Inflammatory macrophage treated with lipopolysaccharide for 1 hour (primary cell): ENCODE measurements at places on chromosomes 7 and 10.

DNA sequence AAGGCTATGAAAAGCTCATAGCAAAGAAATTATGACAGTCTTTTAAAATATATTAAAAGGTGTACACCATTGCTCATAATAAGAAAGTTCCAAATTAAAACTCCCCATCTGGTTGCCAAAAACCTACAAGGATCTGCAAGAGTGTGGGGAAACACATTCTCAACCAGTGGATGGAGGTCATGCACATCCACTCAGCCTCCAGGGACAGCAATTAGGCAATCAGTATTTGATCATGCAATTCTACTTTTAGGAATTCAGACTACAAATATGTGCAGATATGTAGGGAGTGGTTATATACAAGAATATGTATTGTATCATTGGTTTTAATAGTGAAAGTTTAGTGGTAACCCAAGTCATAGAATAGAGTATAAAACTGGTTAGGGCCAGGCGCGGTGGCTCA, 157.8 kb downstream of the FGFR2 start:
- no peak for DNase-seq

DNA sequence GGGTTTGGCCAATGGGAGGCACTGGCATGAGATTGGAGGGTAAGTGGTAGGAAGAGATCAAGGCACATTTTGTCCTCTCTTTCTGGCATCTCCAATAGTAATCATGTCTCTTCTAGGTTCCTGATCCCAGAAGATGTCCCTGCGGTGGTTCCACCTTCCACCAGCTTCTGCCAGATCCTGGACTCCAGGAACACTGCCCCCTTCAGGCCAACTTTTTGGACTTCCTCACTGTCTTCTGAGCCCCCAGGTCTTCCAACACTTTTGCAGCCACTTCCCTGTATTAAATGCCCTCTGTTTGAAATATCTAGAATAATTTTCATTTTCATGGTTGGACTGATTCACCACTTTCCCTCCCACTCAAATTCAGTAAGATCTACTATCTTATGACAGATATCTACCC, 60.9 kb downstream of the BAMBI start:
- peak; percentile 1 for DNase-seq

- DNase-seq, result no peak
These were observed 47.2 kb downstream of the SORBS1 start for GRCh38 chr10:95513941-95514392.

DNA sequence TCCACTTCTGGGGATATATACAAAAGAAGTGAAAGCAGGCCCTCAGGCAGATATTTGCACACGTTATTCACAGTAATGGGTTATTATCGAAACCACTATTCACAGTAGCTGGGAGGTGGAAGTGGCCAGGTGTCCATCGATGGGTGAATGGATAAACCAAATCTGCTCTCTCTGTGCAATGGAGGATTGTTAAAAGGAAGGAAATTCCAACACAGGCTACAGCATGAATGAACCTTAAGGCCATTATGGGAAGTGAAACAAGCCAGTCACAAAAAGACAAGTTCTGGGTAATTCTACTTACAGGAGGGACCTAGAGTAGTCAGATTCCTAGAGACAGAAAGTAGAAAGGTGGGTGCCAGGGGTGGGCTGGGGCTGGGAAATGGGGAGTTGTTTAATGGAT, 48.5 kb upstream of the BHLHA15 start:
- peak; percentile 62 for DNase-seq

DNA sequence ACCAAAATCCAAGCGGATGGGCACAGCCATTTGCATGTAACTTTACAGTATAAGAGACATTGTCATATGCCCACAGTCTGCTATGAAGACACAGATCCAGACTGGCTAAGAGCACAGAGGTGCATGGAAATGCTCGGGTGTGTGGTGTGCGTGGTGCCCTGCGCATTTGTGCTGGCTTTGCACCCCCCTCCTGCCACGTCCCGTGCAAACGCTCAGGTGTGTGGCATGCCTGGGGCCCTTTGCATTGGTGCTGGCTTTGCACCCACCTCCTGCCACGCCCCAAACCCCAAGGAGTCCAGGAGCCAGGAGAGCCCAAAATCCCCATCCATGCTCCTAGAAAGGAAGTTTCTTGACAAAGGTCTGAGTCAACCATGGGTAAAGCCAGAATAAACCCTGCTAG, 306.2 kb downstream of the PTPRN2 start:
- no peak for DNase-seq

- no peak for DNase-seq
These were observed 108.5 kb upstream of the SLC25A13 start for GRCh38 chr7:96430356-96430755.

DNA sequence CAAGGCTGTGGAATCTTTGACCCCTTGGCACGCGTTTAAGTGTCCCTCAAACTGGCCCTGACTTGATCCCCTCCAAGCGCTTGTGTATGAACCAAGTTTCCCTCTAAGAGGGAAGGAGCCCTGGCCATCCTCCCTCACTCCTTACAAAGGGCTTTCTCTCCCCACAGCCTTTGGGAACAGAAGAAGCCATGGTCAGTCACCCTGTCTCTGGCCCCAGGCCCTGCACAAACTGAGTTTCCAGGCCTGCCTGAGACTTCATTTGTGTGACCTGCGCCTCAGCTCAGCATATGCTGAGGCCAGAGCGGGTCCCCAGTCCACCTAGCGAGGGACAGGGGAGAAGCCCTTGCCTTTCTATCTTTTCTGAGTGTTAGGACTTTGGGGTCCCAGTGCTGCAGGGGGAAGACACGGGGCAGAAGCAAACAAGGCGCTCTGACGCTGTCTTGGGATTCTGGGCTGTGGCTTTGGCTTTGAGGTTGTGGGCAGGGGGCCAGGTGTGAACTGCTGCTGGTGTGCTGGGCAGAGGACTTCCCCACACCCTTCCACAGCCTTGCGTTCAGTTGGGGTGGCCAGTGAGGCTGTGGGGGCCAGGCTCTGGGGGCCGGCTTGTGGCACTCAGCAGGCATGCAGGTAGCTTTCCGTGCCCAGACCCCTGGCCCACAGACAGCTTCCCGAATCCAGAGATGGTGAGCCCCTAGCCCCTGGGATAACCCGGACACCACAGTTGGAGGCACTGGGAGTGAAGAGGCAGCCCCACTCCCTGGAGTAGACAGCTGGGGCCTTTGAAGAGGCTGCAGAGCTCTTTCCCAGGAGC, 1.5 kb downstream of the RET start:
- DNase-seq, result no peak

GRCh38 chr10:115706026-115706425, 567.0 kb downstream of the GFRA1 start:
- DNase-seq, result no peak

- DNase-seq, result no peak
These were observed 332.7 kb upstream of the MGMT start for GRCh38 chr10:129134371-129134770.

DNA sequence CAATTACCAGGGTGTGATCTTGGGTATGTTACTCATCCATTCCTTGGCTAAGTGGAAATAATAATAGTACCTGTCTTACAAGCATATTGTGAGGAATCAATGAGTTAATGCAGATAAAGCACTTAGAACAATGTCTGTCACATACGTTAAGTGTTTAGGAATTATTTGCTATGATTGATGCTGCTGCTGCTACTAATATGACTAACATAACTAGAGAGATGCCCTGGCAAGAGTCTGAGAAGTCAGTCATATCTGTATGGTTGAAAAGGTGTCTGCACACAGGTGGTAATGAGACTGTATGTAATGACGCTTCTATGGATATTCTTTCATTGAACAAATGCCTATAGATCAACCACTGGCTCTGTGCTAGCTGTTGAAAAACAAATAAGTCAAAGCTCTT, 100.1 kb upstream of the PCGF5 start:
- DNase-seq, result no peak

- DNase-seq, result no peak
These were observed 491.7 kb downstream of the ARL4A start for GRCh38 chr7:13179011-13179582.

- DNase-seq, result no peak
These were observed 283.0 kb upstream of the KLF6 start for GRCh38 chr10:4067931-4068561.

DNA sequence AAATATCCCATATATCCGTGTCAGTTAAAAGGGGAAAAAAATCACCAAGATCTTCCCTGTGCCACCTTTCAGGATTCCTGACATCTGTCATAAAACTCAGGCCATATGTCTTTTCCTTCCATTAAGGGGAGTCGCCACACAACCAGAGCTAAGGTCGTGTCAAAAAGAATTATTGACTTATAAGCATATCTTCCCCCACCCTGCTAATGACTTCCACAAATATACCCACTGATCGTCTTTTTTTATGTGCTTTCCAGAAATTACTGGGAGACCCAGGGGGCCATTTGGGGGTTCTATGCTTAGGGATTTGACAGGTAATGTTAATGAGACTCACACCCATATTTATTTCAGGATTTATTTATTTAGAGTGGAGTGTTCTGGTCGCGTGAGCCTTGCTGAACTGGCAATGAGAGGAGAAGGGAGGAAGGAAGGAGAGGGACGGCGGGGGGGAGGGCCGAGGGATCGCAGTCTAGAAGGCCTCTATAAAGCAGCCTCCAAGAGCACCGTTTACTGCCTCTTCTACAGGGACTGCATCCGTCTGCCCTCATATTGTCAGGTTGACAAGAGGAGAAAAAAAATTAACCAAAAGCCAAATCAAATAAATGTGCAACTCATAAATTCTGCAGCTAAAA, 135.7 kb upstream of the MGMT start:
- no peak for DNase-seq

DNA sequence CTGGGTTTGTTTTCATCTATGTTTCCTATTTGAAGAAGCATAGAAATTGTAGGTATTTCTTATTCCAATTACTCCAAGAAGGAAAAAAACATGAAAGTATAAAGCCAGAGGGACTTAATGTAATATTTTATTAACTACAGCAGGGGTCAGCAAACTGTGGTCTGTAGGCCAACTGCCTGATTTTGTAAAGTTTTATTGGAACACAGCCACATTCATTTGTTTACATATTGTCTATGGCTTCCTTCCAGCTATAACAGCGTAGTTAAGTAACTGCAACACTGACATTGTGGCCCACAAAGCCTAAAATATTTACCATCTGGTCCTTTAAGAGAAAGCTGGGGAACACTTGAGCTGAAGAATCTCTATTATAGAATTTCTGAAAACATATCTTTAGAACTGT, 306.2 kb downstream of the BICC1 start:
- DNase-seq, result no peak

DNA sequence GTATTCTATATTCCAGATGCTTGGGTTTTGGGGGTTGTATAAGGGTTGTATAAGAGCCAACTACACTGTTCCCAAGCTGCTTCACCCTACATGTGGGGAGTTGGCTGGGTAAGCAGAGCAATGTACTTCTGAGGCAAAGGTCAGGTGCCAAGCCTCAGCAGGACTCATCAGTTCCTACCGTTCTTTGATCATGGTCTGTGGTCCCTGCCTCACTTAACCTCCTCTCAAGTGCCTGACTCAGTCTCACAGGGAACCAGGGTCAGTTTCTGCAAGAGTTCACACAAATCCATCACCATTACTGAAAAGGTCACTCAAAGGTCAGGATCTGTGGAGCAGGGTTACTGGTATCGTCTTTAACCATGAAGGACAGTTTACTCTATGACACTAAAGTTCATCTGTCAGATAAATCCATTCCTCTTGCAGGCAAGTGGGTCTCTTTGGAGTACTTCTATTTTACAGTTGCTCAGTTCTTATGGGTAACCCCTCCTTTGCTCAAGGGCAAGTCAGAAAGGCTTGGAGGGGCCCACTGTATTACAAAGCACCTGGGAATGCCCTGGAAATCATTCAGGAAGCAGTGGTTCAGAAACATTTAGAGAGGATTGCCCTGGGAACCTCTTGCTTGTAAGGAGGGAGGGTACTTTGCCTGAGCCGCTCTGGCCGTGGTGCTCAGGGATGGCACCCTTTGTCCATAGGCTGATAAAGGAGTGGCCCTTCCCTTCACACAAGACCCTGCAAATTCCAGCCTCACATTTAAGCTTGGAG, 184.3 kb upstream of the CDCA7L start:
- no peak for DNase-seq

GRCh38 chr7:138876326-138876725, 78.3 kb upstream of the ATP6V0A4 start:
- DNase-seq, result no peak

- no peak for DNase-seq
These were observed 46.7 kb downstream of the CALD1 start for GRCh38 chr7:134826105-134826504.

DNA sequence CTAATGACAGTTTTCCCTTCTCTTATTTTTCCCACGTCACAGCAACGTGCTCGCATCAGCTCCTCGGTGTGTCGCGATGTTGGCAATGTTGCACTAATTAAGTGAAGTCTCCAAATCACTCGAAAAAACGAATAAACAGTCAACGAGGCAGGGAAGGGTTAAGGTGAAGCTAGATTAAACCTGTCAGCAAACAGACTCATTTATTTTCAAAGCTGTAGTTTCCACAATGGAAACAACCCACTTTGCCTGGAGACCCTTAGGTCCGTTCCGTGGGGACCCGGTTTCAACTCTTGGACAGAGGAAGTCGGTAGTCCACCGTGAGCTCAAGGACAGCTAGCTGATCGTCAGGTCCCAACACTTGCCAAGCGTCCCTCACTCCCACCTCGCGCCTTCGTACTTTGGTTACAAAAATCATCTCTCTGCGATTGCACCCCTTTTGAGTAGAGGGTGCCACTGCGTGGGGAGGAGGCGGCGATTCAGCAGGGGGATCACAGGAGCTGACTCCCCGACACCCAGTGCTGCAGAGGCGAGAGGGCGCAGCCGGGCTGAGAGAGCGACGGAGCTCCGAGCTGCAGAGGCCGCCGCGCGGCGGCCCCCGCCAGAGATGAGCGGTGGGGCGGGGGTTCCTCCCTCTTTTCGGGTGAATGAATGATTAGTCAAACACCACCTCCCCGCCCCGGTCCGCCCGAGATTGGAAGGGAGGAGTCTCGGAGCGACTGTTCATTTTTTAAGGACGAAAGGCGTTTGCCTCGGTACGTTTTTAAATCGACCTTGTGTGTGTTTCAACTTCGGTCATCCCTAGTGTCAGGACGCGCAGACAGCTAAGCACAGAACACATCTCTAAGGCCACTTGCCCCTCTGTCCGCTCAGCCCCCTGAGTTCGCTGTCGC, 1.3 kb upstream of the BMPER start:
- no peak for DNase-seq

DNA sequence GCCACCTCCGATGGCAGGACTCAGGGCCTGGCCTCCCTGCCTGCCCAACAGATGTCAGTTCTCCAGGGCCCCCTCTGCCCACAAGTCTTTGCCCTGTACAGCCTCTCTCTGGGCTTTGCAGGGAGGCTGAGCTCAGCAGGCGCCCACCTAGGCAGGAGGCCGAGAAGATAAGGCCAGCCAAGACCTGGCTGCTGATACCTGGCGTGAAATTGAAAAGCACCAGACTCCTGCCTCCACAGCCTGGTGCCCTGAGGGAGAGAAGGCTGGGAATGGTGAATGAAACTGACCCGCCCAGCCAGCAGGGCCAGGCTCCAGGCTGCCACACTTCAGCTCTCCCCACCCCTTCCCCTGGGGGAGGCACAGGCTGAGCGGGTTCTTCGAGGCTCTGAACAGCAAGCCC, 145.8 kb downstream of the CDH23 start:
- DNase-seq, result no peak
